Activated CD4-positive, alpha-beta T cell treated with anti-CD3 and anti-CD28 coated beads for 4 hours (primary cell): ENCODE measurements at places on chromosomes 13 and 19.

DNA sequence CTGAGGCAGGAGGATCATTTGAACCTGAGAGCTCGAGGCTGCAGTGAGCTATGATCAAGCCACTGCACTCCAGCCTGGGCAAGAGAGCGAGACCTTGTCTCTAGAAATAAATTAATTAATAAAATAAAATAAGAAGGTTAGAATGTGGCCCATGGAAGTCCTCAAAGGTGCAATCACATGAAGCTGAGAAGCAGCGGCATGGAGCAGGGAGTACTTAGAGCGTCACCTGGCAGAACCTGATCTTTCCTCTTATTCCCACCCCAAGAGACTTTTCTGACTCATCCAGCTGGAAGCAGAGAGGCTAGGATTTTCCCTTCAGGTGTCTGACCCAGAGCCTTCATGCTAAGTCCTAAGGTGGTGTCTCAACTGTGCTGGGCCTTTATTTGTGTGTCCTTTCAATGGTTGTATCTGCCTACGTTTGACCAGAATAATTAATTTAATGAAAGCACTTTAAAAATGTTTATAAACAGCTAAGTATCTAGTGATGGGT, 8.9 kb upstream of the MRPS31 start:
- DNase-seq: no peak

GRCh38 chr19:2578391-2578890, 102.5 kb downstream of the GADD45B start:
- no peak for DNase-seq

DNA sequence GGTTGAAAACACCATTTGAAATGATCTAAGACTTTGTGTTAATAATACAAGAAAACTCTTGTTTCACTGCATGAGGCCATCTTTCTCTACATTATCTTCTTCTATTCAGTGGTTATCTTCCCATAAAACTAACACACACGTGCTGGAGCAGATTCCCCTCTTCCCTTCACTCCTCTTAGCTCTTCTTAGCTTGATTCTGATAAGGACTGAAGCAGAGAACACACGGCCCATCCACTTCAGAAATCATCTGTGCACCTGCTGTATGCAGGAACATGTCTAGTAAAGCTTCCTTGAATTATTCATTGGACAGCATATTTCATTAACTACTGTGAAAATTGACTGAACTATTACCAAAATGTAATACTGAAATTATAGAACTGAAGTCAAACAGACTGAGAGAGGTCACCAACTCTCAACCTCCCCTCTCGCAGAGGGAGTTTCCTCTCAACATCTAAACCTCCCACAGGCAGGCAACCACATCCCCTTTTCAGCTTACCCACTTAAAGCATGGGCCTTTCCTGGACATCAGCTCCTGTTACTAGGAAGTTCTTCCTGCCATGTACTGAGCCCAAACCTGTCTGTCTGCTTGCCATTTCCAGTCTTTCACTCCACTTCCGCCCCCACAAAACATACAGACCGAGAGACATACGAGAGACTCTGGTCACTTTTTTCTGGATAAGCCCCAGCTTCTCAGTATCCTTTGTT, 113.9 kb downstream of the CRYL1 start:
- peak; percentile 37 for DNase-seq

DNA sequence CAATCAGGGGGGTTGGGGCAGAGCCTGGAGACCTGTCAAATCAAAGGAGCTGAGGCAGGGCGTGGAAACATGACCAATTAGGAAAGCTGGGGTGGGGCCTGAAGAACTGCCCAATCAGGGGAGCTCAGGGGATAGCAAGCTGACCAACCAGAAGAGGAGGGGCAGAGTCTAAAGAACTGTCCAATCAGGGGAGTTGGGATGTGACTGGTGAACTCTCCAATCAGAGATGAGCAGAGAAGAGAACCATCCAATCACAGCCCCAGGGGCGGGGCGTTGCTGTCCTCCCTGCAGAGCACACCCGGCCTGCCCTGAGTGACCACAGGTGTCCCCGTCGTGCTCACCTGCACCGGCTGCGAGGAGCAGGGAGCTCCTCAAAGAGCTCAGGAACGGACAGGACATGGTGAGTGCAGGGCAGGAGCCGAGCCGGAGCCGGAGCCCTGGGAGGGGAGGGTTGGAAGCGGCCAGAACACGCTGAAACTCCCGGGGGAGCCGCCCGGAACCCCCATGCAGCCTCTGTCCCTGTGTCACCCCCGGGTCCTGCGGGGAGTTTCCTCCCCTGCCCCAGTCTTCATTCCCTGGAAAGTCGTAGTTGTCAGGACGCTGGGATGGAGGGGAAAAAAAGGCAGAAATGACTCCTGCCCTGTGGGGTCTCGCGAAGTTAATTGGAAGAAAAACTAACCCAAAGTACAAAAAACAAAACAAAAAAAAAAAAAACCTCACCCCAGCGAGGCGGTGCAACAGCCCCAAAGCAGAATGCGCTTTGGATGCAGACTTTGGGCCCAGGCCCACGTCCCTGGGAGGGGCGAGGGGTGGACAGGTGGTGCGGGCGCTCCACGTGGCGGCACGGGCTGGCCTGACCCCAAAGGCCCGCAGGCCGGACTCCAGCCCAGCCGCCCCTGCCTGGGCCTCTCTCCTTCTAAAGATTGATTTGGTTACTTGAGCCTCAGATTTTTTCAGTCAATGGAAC, at the start of gene ZNF556:
ZNF556 (plus strand) TSS at position 311 of the 967 bp plus-strand sequence; CDS start at position 398, 87 bp downstream.
- DNase-seq: no peak

GRCh38 chr13:111551204-111551820, 230.9 kb downstream of the TEX29 start:
- DNase-seq: no peak

DNA sequence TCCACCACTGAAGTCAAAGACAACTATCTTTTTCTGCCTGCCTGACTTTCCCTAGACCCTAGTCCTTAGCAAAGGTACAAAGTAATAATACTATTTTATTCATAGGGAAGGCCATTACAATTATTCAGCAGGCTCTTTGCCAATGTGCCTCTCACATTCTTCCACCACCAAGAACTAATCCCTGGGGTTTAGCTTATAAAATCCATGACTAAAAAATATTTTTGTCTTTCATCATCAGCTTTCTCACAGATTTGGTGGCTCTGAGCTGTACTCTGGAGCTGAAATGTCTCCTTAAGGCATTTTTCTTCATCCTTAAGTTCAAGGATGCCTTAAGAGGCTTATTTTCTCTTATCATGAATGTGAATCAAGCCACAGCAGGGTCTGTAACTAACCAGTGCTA, 96.1 kb downstream of the OXGR1 start:
- DNase-seq: no peak

DNA sequence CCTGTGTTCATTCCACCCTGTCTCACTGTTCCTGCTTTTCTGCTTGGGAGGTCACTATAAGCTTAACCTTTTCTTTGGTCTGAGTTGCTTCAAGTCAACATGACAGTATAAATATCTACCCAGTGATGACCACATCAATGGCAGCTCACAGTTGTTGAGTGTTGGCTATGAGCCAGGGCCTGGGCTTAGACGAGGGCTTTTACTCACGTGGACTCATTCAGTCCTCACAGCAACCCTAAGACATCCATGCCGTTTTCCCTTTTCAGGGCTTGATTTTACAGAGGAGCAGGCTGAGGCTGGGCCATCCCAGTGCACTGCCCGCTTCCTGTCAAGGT, 10.2 kb upstream of the CCDC97 start:
- DNase-seq: no peak

DNA sequence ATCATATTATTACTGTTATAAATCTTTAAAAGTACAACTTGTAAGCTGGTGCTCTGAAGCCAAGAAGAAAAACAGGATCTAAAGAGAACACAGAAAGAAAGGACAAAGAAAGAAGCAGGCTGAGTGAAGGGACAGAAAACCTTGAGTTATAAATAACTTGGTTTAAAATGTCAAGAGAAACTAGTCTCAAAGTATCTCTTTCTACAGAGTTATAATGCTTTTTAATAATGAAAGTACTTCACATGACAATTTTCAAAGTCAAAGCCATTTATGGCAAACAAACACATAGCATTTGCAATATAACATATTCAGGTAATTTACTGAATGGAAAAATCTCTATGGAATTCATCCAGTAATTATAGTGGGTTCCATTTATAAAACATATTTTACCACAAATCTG, 33.4 kb downstream of the CAB39L start:
- DNase-seq: no peak

- peak; percentile 73 for DNase-seq
Measured at GRCh38 chr19:3036119-3036976, 7.3 kb upstream of the TLE2 start.

GRCh38 chr19:32324631-32325285, 20.7 kb upstream of the ZNF507 start:
- no peak for DNase-seq

GRCh38 chr13:104592127-104592526, 1525.9 kb upstream of the SLC10A2 start:
- no peak for DNase-seq

GRCh38 chr19:11227195-11227886, 12.1 kb upstream of the ANGPTL8 start:
- DNase-seq: no peak

- no peak for DNase-seq
Measured at GRCh38 chr13:36029166-36029565, 102.0 kb downstream of the DCLK1 start.

DNA sequence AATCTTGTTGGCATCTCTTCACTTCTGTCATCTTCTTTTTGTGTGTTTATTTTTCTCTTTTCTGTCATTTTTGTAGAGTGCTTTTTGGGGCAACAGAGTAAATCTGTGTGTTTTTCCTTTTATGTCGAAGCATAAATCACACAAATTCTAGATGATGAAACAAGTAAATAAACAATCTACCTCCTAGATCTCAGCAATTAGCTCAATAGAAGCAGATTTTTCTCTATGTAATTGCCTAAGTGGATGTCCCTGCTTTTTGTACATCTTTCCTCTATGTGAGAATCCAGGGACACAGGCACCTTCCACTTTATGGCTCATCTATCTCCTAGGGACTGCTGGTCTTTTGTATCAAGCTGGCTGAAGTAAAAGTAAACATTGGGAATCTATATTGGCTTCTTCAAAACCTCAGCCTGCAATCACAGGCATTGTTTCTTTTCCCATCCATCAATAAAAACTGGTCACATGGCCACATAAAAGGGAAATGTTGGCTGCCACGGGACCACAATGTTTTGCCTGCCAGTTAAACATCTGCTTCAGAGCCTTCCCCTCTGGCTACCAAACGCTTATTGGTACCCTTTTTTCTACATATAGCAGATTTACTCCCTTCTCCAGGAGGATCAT, 323.8 kb downstream of the LMO7 start:
- no peak for DNase-seq

- no peak for DNase-seq
Measured at GRCh38 chr19:30733826-30734550, 361.8 kb downstream of the ZNF536 start.

DNA sequence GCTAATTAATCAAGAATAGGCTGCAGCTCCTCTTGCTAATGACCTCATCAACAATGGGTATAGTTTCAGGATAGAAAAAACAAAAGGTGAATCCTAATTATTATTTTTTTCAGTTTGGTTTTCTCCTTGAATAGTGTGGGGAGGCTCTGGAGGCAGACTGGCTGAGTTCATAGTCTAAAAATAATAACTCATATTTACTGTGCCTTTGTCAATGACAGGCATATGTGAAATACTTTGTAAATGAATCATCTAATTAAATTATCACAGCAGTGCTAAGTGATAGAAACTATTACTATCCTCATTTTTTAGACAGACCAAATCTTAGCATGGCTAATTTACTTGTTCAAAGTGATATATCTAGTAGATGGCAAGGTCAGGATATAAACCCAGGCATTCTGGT, 1261.0 kb upstream of the SLC10A2 start:
- no peak for DNase-seq

DNA sequence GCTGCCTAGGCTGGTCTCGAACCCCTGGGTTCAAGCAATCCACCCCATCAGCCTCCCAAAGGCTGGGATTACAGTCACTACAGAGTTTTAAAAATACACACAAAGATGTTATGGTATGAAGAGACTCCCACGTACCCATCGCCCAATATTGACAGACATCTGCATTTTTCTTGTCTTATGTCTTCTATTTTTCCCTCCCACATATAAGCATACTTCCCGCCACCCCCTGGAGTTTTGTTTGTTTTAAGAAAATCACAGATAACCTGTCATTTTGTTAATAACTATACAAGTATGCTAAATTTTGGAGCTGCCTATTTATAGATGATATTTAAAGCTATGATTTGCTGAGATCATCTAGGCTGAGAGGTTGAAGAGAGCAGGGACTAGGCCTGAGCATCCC, 6.2 kb upstream of the SMG9 start:
- no peak for DNase-seq

DNA sequence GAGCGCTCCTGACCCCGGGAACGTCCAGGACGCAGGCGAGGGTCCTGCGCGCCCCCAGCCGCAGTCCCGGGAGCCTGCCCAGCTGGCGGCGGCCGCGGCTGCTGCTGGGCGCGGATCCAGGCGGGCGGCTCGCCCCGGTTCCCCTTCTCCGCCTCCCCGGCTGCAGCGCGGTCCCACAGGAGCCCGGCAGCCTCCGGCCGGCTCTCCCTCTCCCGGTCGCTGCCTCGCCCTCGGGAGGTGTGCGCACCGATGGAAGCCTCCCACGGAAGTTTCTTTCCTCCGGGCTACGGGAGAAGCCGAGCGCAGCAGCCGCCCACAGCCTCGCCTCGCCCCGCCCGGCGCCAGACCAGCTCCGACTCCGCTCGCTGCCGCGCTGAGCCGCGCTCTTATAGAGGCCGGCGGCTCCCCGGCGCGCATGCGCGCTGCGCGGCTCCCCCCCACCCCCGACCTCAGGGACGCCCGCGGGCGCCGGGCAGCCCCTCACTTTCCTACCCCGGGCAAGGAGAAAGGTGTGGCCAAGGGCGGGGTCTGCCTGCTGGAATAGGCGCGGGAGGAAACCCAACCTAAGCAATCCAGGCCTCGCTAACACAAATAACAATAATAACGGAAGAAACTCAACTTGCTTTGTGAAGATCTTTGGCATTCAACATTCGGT, at the start of gene SHISA2:
SHISA2 (minus strand) TSS at position 360 of the 655 bp plus-strand sequence. CDS start 1,041 bp downstream, outside the sequence.
- DNase-seq: peak; percentile 38

DNA sequence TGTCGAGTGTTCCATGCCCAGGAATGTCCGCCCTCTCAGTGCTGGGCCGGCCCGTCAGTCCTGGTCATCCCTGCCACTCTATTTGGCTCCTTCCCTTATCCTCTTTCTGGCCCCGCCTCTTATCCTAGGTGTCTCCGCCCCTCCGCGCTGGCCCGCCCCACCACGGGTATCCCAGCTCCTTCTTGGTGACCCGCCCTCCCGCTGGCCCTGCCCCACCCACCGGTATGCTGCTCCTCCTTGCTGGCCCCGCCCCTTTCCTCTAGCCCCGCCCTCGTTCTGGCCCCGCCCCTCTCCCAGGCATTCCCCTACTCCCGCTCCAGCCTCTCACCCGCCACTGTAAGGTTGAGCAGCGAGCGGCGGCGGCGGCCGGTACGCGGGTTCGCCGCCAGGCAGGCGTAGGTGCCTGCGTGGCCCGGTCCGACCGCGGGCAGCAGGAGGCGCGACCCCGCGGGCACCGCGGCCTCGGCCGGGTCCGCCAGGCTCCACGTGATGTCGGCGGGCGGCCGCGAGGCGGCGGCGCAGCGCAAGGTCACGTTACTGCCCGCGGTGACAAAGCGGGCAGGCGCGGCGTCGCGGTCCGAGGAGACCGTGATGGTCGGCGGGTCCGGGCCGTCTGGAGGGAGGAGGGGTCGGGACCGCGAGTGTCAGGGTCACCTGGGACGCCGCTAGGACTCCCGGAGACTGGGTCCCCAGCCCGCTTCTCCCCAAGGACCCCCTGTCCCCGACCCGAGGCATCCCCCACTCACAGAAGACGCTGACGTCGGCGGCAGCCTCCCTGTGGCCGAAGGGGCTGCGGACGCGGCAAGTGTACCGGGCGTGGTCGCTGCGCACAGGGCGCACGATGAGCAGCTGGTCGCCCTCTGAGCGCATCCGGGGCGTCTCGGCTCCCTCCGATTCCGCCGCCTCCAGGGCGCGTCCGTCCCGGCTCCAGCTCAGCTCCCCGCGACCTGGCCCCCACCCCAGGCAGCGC, 2.0 kb downstream of the VSIG10L start:
- peak; percentile 89 for DNase-seq
